ENCODE measurements at places on chromosomes 1 and 21. TPM values are rescaled to one million over a fixed set of nuclear protein-coding genes. Genes with fewer than 3 reads are reported as not detected.
A peak's percentile ranks its signal among the peaks of the same experiment; 100 is the strongest.

The CA6 gene
- not detected for total RNA-seq

The VANGL1 gene
- total RNA-seq: 13.5 TPM

The PRAMEF6 gene
- not detected for total RNA-seq

The PRAMEF9 gene
- total RNA-seq: not detected

The TRIM62 gene
- 5.2 TPM for total RNA-seq

The PBX1 gene
- total RNA-seq: 84.2 TPM

The IFNLR1 gene
- total RNA-seq: 0.43 TPM

The HTR6 gene
- total RNA-seq: not detected

- no peak for DNase-seq
Measured at GRCh38 chr1:225426395-225427234, 1.2 kb downstream of the LBR start.

- DNase-seq: no peak
Measured at GRCh38 chr1:110482662-110483307, 31.8 kb downstream of the PROK1 start.

DNA sequence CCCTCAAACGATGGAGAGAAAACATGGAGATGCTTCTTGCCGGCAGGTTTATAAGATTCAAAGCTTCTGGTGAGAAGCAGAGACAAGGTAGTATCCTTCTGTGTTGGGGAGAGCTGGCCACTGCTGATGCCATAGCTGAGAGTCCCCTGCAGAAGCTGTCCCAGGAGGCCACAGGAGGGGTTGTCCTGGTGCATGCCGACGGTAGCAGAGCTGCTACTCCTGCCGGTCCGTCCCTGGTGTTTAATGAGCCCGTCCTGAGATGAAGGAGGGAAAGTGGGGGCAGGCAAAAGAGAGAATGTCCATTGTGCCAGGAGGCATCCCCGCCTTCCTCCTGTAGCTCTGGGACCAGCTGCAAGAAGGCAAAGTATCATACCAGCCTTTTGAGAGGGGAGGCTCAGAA, 10.4 kb upstream of the C2CD2 start:
- DNase-seq: peak; percentile 67

GRCh38 chr1:81584398-81584797, 216.3 kb upstream of the ADGRL2 start:
- DNase-seq: no peak

DNA sequence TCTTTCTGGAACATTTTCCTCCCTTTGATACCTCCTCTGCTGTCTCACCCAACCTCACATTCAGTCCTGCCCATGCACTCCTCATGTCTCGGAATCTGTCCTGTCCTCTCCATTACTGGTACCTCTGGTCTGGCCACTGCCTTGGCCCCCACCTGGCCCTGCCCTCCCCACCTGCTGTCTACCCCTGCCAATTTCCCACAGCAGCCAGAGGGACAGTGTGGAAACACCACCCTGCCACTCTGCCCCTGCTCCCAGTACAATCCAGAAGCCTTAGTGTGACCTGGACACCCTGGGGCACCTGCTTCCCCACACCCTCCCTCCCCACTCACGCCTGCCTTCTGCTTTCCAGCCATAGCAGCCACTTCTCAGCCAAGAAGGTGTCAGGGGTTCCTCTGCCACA, 534.4 kb downstream of the MATN1 start:
- no peak for DNase-seq

GRCh38 chr1:162561616-162562469, at the start of gene UAP1:
TSS of gene UAP1 (plus strand) at chr1:162561722. CDS start at chr1:162566069, 4,347 bp downstream.
- DNase-seq: no peak

DNA sequence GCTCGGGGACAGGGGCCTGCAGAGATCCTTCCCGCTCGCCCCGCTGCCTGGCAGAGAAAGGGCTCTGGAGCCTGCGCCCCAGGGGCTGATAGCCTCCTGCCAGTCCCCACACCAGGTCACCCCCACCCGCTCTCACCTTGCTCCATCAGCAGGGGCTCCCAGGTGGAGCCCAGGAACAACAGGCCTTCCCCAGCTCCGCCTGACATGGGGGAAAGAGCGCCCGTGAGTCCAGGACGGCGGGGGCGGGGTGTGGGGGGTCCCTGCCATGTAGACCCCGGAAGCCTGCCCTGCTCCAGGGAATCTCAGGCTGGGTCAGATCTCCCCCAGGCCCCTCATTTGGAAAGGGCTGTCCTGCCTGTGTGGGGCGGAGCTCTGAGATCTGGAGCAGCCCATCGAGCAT, 166.5 kb downstream of the PRDM16 start:
- DNase-seq: no peak

DNA sequence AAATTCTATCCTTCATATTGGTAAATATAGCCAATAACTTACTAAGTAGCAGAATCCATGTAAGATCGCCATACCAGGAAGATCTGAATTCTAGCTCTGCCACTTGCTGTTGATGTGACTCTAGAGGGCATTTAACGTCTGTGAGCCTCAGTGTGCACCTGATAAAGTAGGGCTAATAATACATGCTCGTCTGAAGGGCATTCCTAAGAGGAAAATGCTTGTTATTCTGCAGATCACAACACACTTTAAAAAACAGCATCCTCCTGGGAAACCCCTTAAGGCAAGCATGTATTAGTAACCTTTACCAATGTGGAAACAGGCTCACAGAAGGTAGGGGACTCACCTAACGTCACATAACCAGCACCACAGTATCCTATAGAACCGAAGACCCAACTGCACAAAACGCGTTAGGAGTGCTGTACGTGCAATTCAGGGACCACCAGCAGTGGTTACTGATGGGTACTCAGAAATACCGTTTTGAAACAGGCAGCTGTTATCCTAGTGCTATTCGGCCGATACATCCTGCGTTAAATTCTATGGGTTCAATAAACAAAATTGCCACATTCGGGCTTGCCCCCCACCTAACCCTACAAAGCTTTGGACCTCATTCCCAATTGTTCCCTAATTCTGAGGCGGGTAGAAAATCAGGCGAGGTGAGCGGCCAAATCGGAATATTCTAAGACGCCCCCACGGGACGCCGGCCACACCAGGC, 758 bp downstream of the DEPDC1 start:
- no peak for DNase-seq

DNA sequence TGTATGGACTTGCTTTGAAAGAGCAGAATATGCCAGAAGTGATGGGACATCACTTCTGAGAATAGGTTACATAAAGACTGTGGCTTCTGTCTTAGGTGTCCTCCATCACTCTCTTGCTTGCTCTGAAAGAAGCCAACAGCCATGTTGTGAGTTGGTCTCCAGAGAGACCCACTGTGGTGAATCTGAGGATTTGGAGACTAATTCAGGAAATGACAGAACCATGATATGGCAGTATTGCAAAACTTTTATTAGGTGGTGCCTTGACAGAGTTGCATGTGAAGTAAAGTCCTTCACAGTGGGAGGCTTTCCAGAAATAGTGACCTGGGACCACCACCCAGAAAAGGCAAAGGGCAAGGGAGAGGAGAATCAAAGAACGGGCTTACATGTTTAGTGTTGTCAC, 628.6 kb downstream of the KCNT2 start:
- DNase-seq: no peak
